Epithelial cell of umbilical artery (primary cell): ENCODE measurements at places on chromosomes 5 and 9. TPM values are rescaled to one million over a fixed set of nuclear protein-coding genes. Genes with fewer than 3 reads are reported as not detected.

The GIN1 gene
- 3.2 and 6.5 TPM in 2 replicates for total RNA-seq

The DMGDH gene
- 0.30 and 0.32 TPM in 2 replicates for total RNA-seq

The CEL gene
- not detected in 2 replicates for total RNA-seq

The CXCL14 gene
- total RNA-seq, result not detected in 2 replicates

The OR1J2 gene
- not detected in 2 replicates for total RNA-seq

The LHX2 gene
- total RNA-seq, result not detected in 2 replicates

The GPR21 gene
- 0.15 and 0.32 TPM in 2 replicates for total RNA-seq

The ZBTB43 gene
- total RNA-seq, result 5.5 and 6.8 TPM in 2 replicates

The ISL1 gene
- 0.76 TPM in 1 of 2 replicates, not detected in the other for total RNA-seq

The C5orf58 gene
- not detected in 2 replicates for total RNA-seq

The ZMYND19 gene
- total RNA-seq, result 25.4 and 25.7 TPM in 2 replicates
